CD4-positive, alpha-beta T cell (primary cell): ENCODE measurements at places on chromosomes 12 and 14.

GRCh38 chr12:51896236-51896635 is 8.3 kb downstream of the ANKRD33 start:
- no peak overlapping the region for H3K4me3 ChIP-seq
- no peak for DNase-seq

- H3K27me3 ChIP-seq = no peaks in the 10 kb centered on the region
- peaks cover 4% of the 10 kb centered on the region for H3K36me3 ChIP-seq
- peaks cover 10% of the 10 kb centered on the region for H3K4me1 ChIP-seq
- no peak overlapping the region for H3K27ac ChIP-seq
Measured at GRCh38 chr12:122411537-122411936, 10.9 kb downstream of the CLIP1 start.

DNA sequence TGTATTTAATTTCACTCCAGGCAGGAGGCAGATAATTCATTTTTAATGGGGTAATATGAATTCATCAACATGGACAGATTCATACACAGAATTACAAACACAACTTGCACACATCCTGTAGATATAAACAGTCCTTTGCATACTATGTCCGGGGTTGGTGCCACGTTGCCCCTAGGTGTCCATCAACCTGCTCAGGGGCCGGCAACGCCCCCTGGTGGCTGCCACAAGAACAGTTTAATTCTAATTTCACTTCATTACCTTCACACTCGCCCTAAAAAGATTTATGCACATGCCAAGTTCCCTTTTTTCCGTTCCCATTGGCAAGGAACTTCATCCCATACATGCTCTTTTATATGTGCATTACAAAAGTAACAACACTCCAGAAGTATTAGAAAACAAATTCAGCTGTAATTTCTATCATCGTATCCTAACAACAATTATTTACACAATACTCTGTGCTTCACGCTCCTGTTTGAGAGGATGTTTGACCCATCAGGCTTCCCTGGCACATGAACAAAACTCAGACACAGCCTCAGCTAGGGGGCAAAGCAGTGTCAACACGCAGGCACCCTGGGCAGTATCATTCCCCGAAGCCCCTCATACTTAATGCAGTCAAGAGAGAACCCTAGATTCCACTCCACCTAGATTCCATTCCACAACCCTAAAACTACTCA is 15.5 kb downstream of the MANSC1 start:
- H3K4me1 ChIP-seq = peaks cover 15% of the 10 kb centered on the region
- H3K27ac ChIP-seq = no peak overlapping the region
- no peaks in the 10 kb centered on the region for H3K27me3 ChIP-seq
- no peak overlapping the region for H3K4me3 ChIP-seq
- DNase-seq = peak; percentile 32
- no peaks in the 10 kb centered on the region for H3K36me3 ChIP-seq

DNA sequence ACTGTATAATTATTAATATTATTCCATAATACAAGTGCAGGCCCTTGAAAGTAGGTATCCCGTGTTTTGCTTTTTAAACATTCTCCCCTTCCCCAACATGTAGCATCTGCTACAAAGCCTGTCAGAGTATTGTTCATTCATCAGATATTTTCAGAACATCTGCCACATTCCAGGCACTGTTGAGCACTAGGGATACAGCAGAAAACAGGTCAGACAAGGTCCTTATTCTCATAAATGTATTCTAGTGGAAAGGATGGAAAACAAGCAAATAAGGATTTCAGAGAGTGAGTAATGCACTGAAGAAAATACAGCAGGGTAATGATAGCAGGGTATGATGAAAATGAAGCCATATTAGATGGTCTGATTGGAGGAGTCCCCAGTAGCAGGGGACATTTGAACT is 3.8 kb downstream of the ERP29 start:
- H3K27me3 ChIP-seq = no peaks in the 10 kb centered on the region
- no peak overlapping the region for H3K27ac ChIP-seq
- H3K4me1 ChIP-seq = peaks cover 57% of the 10 kb centered on the region
- no peak for DNase-seq

GRCh38 chr12:122836027-122836921 is 1.0 kb downstream of the HIP1R start:
- H3K36me3 ChIP-seq = no peaks in the 10 kb centered on the region
- H3K4me3 ChIP-seq = peak overlapping the region; percentile 90
- H3K4me1 ChIP-seq = peaks cover 24% of the 10 kb centered on the region
- peak overlapping the region; percentile 52 for H3K27ac ChIP-seq
- peak; percentile 63 for DNase-seq
- H3K27me3 ChIP-seq = no peaks in the 10 kb centered on the region

GRCh38 chr14:65302571-65303189 is 109.8 kb upstream of the FUT8 start:
- no peak overlapping the region for H3K27ac ChIP-seq
- H3K36me3 ChIP-seq = no peaks in the 10 kb centered on the region
- no peaks in the 10 kb centered on the region for H3K27me3 ChIP-seq
- no peak for DNase-seq
- peaks cover 44% of the 10 kb centered on the region for H3K4me1 ChIP-seq

GRCh38 chr12:130501821-130502220 is 164.1 kb downstream of the PIWIL1 start:
- no peaks in the 10 kb centered on the region for H3K27me3 ChIP-seq
- H3K36me3 ChIP-seq = no peaks in the 10 kb centered on the region
- no peak overlapping the region for H3K4me3 ChIP-seq
- no peak overlapping the region for H3K27ac ChIP-seq
- no peak for DNase-seq

- H3K27me3 ChIP-seq = peaks cover 12% of the 10 kb centered on the region
- H3K36me3 ChIP-seq = no peaks in the 10 kb centered on the region
- no peak for DNase-seq
- no peak overlapping the region for H3K27ac ChIP-seq
Measured at GRCh38 chr12:31597066-31597465, 6.1 kb upstream of the DENND5B start.

DNA sequence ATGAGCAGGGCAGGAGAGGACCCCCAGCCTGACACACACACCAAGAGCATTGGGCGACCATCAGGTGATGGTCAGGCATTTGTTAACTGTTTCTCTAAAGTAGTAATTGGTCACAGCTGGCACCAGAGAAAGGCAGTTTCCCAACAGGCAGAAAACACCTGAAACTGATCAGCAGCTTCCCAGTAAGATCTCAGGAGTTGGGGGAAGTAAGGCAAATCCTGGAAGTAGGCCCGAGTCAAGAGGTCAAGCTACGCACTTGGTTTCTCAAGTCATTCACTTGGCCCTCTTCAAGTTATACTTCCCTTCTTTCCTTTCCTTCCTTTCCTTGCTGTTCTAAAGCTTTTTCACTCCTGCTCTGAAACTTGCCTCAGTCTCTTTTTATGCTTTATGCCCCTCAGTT is 135.8 kb downstream of the SSPN start:
- no peaks in the 10 kb centered on the region for H3K27me3 ChIP-seq
- no peaks in the 10 kb centered on the region for H3K36me3 ChIP-seq
- no peak overlapping the region for H3K27ac ChIP-seq
- H3K4me1 ChIP-seq = no peaks in the 10 kb centered on the region
- no peak overlapping the region for H3K4me3 ChIP-seq
- no peak for DNase-seq

GRCh38 chr12:47094804-47095203 is 15.0 kb upstream of the AMIGO2 start:
- H3K36me3 ChIP-seq = no peaks in the 10 kb centered on the region
- no peak for DNase-seq
- no peaks in the 10 kb centered on the region for H3K4me1 ChIP-seq
- no peak overlapping the region for H3K27ac ChIP-seq
- no peak overlapping the region for H3K4me3 ChIP-seq
- H3K27me3 ChIP-seq = no peaks in the 10 kb centered on the region
